Mesothelial cell of epicardium (in vitro differentiated cells): ENCODE measurements at places on chromosomes 11 and 22. TPM values are rescaled to one million over a fixed set of nuclear protein-coding genes. Genes with fewer than 3 reads are reported as not detected.

OR51V1 gene
- total RNA-seq: not detected in 3 replicates

DNA sequence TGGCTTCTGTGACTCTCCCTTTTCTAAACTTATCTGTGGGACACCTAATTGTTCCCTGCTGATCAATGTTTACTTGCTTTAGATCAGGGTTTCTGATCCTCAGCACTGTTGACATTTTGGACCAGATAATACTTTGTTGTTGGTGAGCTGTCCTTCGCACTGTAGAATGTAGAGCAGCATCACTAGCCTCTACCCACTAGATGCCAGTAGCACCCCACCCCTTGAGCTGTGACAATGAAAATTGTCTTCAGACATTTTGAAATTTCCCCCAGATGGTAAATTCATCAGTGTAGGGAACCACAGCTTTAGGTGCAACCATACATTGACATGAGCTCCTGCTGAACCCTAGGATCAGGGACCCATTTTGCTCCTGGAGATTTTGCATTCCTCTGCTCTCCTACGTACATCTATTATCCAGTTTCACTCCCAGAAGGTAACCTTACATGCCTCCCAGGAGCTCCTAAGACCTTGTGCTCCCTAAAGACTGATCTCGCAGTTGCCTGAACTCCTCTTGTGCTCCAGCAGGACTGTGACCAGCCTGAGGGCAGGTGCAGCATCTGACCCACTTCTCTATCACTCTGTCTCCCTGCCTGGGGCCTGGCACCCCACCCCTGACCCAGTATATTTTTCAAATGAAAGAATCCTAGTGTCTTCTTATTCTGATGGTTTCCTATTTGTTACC is 107.8 kb downstream of the FAR1 start:
- DNase-seq: no peak

GRCh38 chr11:74746868-74747267 is 1.8 kb upstream of the RNF169 start:
- no peak for DNase-seq

- no peak for DNase-seq
These were observed 74.5 kb upstream of the LMO1 start for GRCh38 chr11:8338138-8338537.

GRCh38 chr22:29994943-29995342 is 85.3 kb upstream of the HORMAD2 start:
- no peak for DNase-seq

- DNase-seq: no peak
These were observed 29.2 kb upstream of the MYO18B start for GRCh38 chr22:25712661-25713400.
